ENCODE measurements at places on chromosomes 7 and 10.

- no peak for DNase-seq
Measured at GRCh38 chr10:123301077-123301857, 147.1 kb downstream of the BUB3 start.

DNA sequence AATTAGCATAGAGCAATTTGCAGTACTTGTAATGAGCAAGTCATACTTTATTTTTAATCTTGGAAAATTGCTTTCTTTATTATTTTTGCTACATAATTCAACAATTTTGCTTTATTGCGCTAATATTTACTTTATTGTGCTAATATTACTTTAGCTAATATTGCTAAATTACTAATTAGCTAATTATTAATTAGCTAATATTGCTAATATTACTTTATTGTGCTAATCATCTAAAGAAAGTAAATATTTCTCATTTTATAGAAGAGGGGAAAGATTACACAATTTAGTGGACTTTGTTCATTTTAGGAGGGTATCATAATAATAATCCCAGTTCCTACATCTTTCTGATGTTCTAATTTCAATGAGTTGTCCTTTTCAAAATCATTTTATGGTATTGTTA, 61.2 kb downstream of the RUNDC3B start:
- DNase-seq, result no peak

- no peak for DNase-seq
Measured at GRCh38 chr10:109418795-109419194, 504.5 kb downstream of the XPNPEP1 start.

DNA sequence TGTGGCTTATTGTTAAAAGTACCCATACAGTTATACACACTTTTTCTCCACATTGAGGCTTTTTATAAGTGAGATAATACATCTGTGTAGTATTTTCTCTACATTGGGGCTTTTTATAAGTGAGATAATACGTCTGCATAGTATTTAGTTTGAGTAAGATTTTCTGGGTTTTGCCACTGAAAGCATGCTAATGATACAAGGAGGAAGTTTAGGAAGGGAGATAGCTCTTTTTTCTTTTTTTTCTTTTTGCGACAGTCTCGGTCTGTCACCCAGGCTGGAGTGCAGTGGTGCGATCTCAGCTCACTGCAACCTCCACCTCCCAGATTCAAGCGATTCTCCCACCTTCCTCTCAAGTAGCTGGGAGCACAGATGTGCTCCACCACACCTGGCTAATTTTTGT, 13.3 kb downstream of the FAM107B start:
- no peak for DNase-seq

GRCh38 chr10:93415693-93416092, 66.4 kb downstream of the MYOF start:
- DNase-seq, result no peak
